ENCODE measurements at places on chromosomes 7 and 10.

DNA sequence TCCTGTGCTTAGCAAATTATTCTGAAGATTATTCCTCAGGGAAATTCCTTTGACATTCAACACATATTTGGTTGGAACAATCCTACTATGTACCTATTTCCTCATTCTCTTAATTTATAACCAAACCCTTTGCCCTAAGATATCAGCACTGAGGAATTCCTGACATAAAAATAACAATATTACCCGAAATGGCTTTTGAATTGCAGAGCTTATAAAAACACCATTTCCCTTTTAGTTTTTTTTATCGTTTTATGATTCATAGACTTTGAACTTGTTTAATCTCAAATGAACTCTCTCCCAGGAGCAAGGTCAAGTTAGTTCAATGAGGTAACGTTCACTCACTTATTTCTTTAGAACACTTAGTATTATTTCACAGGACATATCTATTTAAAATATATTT is 7.7 kb upstream of the ABCB1 start:
- no peak for DNase-seq

GRCh38 chr7:155820788-155821187 is 8.5 kb upstream of the SHH start:
- DNase-seq = no peak

GRCh38 chr7:25643286-25643685 is 415.0 kb upstream of the NPVF start:
- no peak for DNase-seq

- DNase-seq = no peak
These were observed 19.0 kb downstream of the RBM48 start for GRCh38 chr7:92547579-92547978.

DNA sequence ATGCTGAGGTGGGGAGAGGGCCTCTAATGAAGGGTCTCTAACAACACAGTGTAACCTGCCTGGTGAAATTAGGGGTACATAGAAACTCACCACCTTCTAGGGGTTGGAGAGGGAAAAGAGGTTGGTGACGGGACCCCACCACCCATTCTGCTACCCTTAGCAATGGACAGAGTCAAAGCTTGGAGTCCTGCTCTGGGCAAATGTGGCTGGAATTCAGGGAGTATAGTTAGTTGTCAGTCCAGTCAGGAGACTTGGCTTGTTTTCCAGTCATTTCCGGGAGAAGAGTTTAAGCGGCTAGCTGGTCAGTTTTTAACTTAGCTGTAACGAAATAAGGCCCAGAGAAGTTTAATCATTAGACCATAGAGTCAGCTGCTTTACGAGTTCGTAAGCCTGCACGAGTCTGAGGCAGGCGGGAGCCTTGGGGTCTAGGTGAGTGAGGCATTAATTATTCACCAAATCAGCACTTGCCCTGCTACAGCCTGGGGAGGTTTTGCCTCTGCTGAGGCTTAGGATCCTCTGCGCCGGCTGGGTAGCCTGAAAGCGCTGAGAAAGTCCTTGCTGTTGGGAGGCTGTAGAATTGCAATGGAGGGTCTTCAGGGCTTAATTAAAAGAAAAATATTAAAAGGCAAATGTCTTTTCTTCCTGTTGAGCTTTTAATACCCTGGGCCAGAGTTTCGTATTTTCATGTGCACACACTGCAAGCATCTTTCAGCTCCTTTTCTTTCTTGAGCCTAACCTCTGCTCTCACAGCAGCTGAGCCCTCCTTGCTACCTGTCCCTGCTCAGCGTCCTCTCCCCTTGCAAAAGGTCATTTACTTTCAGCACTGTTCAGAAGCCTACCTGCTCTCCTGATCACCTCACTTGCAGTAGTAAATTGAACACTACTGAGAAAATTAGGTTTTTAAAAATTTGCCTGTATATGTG is 1.5 kb upstream of the LAMB1 start:
- no peak for DNase-seq

- no peak for DNase-seq
These were observed 20.0 kb downstream of the RBM17 start for GRCh38 chr10:6108631-6109443.

GRCh38 chr10:98254234-98254974 is 13.6 kb downstream of the LOXL4 start:
- no peak for DNase-seq
